ENCODE measurements at places on chromosomes 1 and 21.

DNA sequence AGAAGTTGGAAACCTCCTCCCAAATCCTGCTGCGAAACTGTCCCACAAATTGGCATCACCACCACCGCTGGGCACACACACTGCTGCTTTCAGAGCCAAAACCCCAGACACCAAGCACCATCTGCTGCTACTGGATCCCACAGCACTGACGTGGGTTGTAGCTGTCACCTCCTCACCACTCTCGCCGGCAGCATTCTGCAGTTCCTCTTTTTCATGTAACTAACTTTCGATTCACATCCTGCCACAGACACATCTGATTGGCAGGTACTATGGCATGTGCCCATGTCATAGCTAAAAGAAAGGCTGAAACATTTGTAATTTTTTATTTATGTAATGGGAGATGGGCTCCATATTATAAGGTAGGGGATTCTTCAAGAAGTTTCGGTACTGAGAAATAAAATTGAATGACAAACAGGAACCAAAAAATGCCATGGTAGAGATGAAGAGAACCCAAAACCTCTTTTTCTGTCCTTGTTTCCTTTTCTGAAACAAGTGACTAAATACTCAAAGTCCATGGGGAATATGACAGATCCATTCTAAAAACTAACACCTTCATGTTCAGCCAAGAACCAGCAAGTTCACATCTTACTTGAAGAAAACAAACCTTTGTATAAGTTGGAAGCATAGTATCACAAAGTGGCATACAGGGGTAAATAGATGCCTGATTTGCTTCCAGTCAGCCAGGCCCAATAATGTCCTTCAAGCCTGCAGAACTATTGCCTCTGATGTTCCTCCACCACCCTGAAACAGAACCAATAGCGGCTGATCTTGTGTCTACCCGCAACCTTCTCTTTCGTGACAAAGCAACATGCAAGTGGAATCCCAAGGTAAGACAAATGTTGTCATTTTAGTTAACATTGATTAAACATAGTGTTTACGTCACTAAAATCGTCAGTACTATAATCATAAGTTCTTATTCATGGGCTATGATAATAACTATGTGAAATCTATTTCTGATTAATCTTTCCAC, 26.6 kb upstream of the RGS13 start:
- DNase-seq = peak; percentile 41

GRCh38 chr1:107487506-107487905, 346.7 kb downstream of the NTNG1 start:
- no peak for DNase-seq

GRCh38 chr1:183548116-183548515, 42.1 kb downstream of the NCF2 start:
- DNase-seq = no peak

- DNase-seq = no peak
Observed at GRCh38 chr1:192475970-192476369, 99.6 kb upstream of the RGS1 start.

DNA sequence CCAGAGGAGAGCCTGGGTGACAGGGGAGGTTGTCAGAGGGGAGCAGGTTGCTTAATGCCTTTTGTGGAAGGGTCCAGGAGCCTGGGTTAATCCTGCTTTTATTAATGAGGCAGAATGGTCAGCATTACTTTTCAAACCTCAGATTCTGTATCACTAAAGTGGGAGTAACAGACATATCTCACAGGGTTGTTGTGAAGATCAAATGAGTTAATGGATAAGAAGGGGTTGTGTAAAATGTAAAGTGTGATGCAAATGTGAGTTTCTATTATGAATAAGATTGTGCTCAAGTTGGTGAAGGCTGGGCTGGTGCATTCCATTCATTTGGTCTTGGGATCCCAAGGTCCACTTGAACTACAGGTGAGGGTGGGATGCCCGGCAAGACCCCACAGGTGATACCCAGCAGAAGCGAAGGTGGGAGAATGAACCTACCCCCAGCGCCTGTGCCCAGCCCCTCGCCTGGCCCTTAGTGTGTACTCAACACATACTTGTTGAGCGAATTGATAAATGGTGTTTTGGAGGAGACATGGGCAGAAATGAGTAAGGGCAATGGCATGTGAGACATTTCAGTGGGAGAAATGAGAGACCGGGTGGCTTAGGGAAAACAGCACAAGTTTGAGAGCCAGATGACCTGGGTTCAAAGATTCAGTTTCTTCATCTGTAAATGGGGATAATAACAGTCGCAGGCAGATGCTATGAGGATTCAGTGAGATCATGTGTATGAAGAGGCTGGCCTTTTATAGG, 6.2 kb downstream of the SLC26A9 start:
- no peak for DNase-seq

DNA sequence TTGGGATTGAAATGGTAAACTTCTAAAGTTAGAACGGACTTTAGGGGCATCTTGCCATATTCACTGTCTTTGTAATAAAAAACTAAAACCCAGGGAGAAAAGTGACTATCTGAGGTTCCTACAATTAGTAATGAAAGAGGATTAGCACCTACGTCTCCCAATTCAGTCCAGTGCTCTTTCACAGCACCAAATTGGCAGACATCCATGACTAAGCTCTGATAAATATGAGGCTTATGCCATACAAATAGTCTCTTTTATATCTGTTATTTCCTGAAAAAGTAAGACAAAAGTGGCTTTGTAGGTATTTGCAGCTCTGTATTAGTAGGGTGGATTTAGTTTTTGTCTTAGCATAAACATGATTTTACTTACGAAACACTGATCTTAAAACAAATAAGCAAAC, 315.0 kb upstream of the NRIP1 start:
- DNase-seq = no peak

- no peak for DNase-seq
Observed at GRCh38 chr1:116847688-116848531, 61.8 kb upstream of the PTGFRN start.

- no peak for DNase-seq
Observed at GRCh38 chr1:42966688-42967612, 8.3 kb upstream of the SLC2A1 start.

DNA sequence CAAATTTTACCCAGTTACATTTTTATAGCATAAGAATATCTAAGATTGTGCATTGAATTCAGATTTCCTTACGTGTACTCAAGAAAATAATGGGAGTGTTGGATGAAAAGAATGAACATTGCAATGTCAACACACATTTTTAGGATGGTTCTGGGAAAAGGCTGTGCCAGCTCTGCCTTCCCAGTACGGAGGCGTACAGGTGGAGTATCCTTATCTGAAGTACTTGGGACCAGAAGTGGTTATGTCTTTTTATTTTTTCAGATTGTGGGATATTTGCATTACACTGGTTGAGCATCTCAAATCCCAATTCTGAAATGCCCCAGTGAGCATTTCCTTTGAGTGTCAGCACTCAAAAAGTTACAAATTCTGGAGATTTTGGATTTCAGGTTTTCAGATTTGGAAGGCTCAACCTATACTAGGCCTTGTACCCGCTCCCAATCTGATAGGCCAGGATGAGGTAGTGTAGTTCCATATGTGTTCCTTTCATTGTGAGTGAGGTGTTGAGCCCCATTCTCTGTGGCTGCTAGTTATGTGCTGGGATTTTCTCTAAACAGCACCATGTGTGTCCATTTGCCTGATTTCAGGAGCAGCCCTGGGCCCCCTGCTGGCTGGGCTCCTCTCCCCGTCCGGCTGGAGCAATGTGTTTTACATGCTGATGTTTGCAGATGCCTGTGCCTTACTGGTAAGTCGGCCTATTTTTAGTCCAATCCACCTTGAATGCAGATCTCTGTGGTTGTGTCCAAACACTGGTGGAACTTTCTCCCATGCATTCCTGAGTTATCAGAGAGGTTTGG, 60.8 kb downstream of the SLC37A1 start:
- DNase-seq = no peak

GRCh38 chr21:14607262-14607661, 61.1 kb upstream of the SAMSN1 start:
- DNase-seq = no peak

GRCh38 chr1:228062812-228063211, 19.7 kb upstream of the ARF1 start:
- DNase-seq = no peak

DNA sequence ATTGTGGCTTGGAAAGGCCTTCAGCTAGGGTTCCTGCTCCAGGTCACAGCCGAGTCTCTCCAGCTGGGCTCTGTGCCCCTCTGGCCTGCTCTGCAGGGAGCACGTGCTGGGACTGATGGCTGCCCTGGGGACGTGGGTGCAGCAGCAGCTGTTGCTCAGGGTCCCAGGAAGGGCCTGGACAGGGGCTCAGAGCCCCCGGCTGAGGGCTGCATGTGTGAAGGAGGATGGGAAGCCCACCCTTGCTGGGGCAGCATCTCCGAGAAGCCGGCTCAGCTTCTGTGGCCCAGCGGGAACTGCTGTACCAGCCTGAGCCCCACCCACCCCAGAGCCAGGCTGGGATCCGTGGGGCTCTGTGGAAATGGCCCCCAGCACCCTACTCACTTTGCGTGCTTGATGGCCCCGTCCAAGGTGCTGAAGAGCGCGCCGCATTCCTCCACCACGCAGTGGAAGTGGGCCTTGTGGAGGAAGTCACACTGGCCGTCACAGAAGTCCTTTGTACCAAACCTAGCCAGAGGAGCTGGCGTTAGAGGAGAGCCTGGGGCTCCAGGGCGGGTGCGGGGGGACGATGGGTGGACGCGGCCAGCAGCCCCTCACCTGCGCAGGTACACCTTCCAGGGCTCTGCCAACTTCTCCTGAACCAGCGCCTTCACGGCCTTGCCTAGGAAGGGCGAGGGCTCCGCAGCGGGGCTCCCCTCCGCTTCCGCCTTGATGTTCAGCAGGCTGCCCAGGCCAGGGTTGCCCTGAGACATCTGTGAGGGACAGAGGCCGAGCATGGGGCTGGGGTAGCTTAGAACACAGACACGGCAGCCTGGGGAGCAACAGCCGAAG, 147.5 kb downstream of the CASZ1 start:
- DNase-seq = no peak

DNA sequence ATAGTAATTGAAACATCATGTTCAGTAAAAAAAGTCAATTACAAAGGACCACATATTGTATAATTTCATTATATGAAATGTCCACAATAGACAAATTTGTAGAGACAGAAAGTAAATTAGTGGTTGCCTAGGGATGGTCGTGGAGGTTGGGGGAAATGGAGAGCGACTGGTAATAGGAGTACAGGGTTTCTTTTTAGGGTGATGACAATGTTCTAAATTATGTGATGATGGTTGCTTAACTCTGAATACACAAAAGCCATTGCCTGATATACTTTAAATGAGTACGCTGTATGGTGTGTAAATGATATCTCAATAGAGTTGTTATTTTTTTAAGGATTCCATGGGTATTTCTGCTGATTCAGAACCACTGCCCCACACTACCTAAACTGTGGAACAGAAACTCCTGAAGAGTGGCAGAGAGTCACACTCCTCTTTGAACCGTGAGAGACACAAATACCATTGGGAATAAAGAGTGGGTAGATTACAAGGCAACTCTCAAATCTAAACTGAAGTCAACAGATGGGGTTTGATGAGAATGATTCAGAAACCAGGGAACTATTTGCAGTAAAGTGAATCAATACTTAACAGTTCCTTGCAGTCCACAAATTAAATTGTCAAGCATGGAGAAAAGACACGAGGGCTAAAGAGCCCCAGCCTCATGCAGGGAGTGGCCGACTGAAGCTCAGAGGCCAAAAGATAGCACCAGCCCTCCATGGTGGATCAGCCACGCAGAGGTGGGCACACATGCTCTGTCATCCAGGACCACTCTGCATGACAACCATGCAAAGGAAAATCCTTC, 118.0 kb downstream of the CAPN8 start:
- DNase-seq = no peak

GRCh38 chr1:100921110-100921706, 25.3 kb downstream of the SLC30A7 start:
- no peak for DNase-seq

- DNase-seq = no peak
Observed at GRCh38 chr1:6574025-6574620, 5.7 kb upstream of the ZBTB48 start.

DNA sequence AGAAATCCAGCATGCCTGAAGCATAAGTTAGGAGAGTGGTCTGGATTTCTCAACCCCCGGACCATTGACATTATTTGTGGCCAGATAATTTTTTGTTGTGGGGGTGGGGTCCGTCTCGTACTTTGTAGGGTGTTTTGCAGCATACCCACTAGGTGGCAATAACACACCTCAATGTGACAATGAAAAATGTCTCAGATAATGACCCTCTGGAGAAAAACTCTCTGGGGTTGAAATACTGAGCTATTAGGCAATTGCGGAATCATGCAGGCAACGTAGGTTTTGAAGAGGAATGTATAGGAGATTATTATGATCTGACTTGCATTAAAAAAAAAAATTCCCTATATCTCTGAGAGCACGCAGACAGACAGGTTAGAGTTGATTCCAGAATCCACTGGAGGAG, 25.3 kb upstream of the RRP15 start:
- no peak for DNase-seq

DNA sequence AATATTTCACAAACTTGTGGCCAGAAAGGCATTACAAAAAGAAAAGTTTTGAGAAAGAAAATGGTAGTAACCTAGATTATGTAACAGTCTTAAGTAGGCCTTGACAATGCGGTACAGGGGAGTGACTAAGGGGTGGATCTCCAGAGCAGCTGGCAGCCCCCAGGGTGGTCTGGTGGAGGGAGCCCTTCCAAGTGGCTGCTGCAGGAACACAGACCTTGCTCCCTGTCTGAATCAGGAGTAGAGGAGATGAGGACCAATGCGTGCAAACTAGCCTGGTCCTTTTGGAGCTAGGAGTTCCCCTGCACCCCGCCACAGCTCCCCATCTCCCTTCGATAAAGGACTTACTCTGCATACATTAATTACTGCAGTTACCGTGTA, 189.0 kb downstream of the NFIA start:
- DNase-seq = no peak

GRCh38 chr1:91696321-91696720, 189.6 kb downstream of the TGFBR3 start:
- DNase-seq = no peak

DNA sequence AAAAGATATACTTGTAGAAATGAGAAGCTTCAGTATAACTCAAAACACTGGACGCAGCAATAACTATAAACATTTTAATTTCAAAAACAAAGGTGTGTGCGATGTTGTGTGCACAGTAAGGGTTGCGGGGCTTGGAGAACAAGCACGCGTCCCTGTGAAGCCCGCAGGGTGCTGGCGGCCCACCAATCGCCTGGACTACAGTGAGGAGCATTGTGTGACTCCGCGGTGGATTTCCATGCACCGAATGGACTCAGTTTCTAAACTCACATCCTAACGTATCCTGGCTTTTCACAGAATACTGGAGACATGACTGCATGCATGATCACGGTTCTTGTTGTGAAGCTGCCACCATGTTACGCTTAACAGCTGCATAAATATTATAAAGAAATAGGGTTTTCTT, 33.0 kb downstream of the NTPCR start:
- no peak for DNase-seq

DNA sequence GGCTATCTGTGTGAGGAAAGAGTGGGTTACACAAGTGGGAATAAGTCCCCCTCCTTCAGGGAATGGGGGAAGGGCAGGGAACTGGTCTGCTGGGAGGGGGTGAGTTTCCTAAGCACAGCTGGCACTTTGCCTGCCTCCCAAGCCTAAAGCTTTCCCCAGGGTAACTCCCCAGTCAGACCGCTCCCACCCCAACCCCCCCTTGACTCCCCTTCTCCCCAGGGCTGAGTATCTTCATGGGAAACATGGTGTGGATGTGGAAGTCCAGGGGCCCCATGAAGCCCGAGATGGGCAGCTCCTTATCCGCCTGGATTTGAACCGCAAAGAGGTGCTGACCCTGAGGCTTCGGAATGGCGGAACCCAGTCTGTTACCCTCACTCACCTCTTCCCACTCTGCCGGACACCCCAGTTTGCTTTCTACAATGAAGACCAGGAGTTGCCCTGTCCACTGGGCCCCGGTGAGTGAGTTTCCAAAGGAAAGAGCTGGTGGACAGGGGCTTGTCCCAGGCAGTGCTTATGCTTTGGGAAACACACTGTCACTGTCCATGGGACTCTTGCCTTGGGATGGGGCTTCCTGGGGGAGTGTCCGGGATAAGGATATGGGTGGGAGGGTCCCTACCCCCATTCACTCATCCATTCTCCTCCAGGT, 14.9 kb downstream of the MOV10 start:
- DNase-seq = no peak

Measured in activated CD4-positive, alpha-beta T cell treated with anti-CD3 and anti-CD28 coated beads for 4 hours (primary cell).